ENCODE measurements at places on chromosomes 6 and 20.

GRCh38 chr6:155319902-155320301 is 5.6 kb upstream of the TFB1M start:
- no peak for DNase-seq

DNA sequence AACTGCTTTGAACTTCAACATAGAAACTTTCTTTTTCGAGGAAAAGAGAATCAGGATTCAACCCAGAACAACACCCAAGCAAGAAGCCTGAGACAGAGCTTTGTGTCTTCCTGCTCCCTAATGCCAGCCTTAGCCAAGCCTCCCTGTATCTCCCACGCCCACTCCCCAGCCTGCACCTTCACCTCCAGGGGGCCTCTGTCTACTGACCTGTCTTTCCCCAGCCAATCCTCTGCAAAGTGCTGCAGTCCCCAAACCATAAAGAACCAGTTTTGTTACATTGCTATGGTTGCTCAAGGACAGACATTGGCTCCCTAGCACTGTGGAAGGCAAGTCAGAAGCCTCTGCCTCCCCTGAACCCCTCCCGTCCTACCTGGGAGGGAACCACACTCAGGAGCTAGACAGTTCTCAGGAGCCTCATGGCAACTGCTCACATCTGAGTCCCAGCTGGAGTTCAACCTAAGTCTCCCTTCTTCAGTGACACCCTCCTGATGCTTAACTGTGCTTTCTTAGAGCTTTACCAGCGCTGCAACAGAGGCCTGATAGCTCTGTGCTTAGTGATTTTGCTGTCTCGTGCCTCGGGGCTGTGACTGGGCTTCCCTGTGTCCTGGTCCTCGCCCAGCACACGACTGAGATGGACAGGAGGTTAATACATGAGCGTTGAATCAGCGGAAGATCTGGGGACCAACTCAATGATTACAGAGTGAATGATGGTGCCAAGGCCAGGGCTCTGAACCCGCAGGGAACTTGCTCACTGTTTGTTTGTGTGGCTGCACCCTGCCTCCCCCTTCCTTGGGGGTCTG is 101.5 kb upstream of the DUSP22 start:
- no peak for DNase-seq

GRCh38 chr6:3278691-3279090 is 19.9 kb downstream of the PSMG4 start:
- no peak for DNase-seq

- no peak for DNase-seq
Measured at GRCh38 chr20:48766961-48767960, 60.5 kb downstream of the PREX1 start.

- no peak for DNase-seq
Measured at GRCh38 chr6:14401246-14401645, 283.7 kb downstream of the CD83 start.

GRCh38 chr20:9989066-9989724 is 45.6 kb upstream of the ANKEF1 start:
- peak; percentile 76 for DNase-seq

DNA sequence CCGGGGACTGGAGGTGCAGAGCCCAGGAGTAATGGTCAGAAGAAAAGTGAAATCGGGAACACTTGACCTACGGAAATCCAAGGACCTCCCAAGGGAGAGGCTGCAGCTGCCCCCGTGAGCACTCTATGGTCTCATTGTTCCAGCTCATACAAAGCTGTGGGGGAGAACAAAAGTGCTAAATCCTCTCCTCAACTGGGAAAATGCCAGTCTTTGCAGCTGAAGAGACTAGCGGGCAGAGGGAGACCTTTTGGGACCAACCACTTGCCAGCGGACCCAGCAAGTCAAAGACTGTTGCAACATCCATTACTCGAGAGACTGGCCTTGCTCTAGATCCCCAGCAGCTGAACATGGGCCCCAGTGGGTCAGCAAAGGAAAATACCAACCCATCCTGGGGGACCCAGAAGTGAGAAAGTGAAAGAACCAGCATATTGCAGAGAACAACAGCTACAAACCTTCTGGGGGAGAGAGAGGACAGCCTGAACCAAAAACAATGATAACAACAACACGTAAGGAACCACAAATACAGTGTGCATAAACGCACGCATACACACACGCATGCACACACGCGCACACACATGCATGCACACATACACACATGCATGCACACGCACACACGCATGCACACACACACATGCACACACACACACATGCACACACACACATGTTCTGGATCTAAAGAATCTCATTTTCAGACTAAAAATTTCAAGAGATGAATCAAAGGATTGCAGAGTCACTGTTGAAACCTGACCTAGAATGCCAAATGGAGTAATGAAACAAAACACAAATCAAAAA is 24.7 kb upstream of the ELMO2 start:
- DNase-seq: no peak

- DNase-seq: no peak
Measured at GRCh38 chr6:42564506-42564825, 637 bp downstream of the UBR2 start.

DNA sequence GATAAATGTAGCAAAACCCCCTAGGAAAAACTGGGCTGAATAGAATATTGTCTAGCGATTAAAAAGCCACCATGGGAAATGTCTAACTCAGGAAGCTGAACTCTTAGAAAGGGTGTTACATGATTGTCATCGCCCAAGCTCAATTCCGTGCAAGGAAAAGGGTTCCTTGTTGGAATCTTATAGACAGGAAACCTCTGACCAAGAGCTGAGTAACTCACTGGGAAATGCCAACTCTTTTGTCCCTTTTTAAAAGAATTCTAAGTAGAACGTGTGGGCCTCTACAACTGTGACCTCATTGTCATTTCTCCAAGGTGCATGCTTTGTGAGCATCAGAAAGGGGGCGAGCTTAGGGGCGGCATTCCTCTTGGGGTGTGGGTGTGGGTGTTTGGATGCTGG is 88.1 kb downstream of the SYNJ2 start:
- peak; percentile 24 for DNase-seq

DNA sequence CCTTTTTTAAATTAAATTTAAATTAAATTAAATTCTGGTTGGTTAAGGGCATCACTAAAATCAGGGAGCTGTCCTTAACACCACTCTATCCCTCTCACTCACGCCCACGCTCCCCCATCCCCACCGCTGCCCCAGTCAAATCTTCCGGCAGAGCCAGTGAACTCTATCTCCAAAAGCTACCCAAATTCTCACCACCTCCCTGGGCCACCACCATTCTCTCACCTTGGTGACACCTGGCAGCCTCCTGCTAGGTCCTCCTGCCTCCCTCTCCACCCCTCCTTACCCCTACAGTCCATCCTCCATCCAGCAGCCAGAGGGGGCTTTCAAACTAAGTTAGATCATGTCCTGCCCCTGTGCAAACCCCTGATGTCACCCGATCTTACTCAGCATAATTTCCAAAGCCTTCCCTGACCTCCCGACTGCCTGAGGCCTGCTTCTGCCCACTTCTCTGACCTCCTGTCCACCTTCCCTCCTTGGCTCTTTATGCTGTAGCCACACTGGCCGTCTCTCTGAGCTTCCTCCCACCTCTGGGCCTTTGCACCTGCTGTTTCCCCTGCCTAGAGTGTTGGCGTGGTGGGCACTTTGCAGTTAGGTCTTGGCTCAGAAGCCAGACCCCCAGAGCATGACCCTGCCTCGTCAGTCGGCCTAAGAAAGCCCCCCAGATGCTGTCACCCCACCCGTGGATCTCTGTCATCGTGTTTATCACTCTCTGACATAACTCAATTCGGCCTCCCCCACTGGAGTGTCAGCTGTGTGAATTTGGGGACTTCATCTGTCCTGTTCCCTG is 24.7 kb downstream of the PTGIS start:
- no peak for DNase-seq

DNA sequence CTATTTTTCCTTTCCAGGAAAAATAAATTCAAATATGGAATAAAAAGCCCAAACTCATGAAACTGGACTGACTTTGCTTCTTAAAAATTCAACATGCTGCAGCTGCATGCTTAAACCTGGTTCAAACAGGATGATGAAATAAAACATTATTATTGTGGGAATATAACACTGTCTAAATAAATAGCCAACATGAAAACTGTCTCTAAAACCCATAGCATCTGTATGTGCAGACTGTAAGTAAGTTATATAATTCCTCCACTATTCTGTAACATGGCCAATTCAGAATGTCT is 30.4 kb upstream of the AHI1 start:
- no peak for DNase-seq

GRCh38 chr6:8085053-8085511 is 17.3 kb downstream of the EEF1E1 start:
- DNase-seq: peak; percentile 96

DNA sequence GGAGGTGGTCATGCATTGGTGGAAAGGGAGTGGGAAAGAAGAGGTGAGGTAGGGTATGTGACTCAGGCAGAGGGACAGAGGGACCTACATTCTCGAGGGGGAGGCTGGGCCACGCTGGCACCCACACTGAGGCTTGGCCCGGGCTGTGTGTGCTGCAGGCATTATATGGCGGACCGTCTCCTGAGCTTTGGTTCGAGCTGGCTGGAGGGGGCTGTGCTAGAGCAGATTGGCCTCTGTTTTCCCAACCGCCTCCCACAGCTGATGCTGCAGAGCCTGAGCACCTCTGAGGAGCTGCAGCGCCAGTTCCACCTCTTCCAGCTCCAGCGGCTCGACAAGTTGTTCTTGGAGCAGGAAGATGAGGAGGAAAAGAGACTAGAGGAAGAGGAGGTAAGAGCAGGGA is 23.4 kb downstream of the DNPH1 start:
- no peak for DNase-seq

GRCh38 chr20:16158976-16159286 is 414.3 kb downstream of the KIF16B start:
- DNase-seq: no peak

DNA sequence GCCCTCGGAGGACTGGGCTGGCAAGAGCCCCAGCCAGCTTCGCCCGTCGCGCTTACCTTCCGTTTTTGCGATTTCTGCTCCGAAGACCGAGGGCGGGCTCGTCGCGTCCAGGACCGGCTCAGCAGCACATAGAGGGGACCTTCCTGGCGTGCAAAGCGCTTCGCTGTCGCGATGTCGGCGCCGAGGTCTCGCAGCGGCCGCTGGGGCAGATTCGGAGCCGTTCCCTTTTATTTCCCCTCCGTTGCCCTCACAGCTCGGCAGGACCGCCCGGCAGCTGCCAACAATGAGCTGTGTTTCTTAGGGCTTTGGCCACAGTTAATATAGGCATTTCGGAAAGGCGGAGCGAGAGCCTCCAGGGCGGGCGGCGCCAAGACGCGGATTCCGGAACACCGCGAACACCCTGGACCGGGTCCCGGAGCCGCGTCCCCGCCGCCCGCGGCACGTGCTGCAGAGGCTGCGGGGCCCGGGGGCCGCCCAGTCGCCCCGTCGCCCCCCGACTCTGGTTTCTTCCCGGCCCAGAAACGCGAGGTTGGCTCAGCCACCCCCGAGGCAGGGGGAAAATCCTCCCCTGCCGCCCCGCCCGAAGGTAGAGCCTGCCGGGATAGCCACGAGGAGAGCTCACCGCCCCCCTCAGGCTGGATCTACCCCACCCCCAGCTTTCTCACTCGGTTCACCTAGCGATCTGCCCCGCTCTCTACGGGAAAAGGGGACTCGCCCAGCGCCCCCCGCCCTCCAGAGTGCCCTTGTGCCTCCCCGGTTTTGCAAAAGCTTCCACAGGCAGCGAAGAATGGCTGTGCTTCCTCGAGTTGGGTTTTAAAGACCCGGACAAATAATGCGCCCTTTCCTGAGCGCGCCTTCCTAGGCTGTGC is at the start of gene CITED2:
CITED2 (minus strand) TSS at position 292 of the 869 bp plus-strand sequence. CDS start 704 bp downstream, outside the sequence.
- DNase-seq: peak; percentile 96

- peak; percentile 14 for DNase-seq
Measured at GRCh38 chr20:7155794-7156193, 388.3 kb downstream of the BMP2 start.

DNA sequence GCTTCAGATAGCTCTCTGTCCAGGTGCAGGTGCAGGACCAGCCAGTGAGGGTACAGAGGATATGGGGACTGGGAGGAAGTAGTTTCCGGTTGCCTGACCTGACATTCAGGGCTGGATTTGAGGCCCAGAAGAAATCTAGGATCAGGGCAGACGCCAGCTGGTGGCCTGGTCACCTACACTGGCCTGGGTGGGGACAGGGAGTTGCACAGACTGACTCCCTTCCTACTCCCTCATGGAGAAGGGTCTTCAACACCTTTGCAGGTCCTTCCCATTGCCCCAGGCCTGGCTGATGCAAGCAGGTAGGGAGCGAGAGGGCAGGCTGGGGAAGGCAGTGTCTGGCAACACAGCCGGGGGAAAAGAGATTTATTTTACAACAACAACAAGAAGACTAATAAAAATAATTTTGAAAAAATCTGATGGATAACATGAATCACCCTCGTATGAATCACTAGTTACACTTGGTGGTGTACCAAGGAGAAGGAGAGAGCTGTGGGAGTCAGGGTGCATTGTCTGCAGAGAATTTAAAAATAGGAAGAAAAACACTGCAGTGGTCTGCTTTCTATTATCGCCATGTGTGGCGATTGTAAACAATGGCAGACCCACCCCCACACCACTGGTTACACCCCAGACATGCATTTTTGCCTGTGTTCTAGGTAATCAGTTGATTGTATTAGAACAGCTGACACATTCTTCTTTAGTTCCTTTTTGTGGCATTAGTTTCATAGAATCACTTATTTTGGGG is 62.3 kb upstream of the SNX9 start:
- peak; percentile 85 for DNase-seq

DNA sequence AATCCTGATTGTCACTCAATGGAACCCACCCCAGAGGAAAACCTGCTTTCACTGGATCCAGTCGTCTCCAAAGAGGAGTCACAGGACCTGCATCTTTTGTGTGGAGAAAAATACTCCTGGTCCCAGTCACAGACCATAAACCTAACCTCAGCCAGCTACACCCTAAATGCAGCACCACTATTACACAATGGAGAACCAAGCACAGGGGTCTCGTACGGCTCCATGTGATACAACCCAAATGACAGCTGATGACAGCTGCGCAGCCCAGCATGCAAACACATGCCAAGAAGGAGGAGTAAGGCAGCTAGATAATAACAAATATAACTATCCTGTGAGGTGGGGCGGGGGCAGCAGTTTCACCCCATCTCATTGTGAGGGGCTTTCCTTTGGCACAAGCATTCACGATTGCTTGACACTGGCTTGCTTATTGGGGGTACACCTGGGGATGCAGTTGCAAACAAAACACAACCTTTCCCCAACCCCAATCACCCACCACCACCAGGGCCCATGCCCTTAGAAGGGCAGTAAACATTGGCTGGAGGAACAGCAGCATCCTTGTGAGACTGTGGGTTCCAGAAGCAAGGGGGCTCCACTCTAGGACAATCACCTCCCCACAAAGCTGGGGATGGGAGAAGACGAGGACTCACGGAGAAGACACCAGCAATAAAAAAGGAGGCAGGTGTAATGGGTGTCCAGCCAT is 51.5 kb downstream of the TRERF1 start:
- no peak for DNase-seq
